ENCODE measurements at places on chromosomes 16 and 17.
A peak's percentile ranks its signal among the peaks of the same experiment; 100 is the strongest.

DNA sequence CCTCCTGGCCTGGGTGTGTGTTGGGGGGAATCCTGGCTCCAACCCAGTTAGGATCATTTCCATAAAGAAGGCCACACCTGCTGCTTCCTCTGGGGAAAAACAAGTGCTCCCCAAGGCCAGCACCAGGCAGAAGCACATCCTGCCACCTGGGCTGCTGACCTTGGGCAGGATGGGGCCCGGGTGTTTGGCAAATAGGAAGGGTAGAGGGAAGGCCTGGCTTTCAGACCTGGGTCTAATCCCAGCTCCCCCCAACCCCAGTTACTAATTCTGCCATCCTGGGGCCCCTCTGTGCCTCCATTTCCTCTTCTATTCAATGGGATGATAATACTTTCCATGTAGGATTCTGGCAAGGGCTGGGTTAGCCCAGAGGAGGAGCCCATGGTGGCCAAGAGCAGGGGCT lies 3.0 kb upstream of the NLRC5 start:
- no peak for DNase-seq

DNA sequence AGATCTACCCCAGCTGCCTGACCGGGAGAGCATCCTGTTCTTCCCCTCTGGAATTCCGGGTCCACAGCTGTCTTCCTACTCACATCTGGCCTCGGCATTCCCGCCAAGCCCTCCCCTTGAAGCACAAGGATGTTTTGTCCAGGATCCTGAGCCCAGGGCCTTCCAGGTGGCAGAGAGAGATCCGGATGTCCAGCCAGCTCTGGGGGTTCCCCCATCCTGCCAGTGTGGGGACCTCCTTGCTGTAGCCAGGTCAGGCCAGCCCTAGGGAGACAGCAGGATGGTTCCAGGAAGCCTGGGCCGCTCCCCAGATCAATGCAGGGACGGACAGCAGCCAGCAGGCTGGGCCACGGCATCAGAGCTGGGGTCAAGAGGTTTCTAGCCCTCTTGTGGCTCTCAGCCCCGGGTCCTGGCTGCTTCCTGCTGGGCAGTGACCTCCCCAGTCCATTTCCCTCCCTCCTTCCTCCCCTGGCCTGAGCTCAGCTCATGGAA lies 55.3 kb downstream of the SOCS3 start:
- no peak for DNase-seq

DNA sequence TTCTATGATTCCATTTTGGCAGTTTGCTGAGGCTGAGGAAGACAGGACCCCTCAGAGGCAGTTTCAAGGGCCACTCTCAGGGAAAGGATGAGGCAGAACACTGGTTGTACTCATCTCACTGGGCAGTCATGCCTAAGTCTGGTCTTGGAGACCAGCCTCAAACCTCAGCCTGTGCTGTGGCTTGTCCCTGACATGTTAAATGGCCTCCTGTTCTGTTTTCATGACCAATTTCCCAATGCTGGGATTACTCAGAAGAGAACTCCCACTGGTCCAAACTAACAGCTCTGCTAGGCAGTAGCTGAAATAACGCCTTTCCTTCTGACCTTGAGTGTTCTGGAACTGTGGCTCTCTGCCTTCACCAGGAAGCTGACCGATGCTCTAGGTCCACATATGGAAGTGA lies 8.4 kb upstream of the SPDYE4 start:
- DNase-seq: no peak

DNA sequence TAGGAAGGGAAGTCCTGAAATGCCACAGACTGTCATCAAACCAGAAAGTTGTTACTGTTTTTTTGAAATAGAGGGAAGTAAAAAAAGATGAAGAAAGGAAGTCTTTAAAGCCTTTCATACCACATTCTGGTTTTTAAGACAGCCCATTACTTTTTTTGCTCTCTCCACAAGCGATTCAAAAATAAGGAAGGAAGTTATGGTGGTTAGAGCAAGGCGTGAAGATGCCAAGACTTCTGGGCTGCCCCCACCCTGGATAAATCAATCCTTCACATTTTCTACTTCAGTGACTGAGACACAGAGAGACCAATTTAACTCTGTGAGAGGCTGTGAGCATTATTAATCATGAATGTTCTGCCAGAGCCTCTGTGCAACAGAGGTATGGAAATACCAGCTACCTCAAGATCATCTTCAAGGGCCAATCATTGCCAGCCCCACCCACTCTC lies 82.3 kb upstream of the BCAR1 start:
- DNase-seq: no peak

- DNase-seq: no peak
These were observed 55.3 kb downstream of the CLUH start for GRCh38 chr17:2656283-2656682.

DNA sequence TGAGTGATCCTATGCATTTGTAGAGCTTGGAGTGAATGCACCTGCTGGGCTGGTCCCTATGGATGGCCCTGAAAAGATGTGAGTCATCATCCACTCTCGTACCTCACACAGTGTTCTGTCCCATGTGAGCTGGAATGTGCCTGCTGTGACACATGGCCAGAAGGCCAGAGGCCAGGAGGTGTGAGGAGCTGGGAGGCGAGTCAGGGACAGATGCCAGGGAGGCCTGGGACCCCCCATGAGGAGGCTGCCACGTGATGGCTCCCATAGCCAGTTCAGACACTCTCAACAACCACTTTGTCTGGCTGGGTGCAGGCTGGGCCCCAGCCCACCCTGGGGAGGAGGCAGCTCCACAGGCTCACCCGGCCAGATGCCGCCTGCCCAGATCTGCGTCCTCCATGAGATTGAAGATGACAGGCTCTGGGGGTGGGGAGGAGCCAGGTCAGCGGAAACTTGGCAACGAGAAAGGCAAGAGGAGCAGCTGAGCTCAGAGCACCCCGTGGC lies 168.8 kb downstream of the C16orf78 start:
- no peak for DNase-seq

DNA sequence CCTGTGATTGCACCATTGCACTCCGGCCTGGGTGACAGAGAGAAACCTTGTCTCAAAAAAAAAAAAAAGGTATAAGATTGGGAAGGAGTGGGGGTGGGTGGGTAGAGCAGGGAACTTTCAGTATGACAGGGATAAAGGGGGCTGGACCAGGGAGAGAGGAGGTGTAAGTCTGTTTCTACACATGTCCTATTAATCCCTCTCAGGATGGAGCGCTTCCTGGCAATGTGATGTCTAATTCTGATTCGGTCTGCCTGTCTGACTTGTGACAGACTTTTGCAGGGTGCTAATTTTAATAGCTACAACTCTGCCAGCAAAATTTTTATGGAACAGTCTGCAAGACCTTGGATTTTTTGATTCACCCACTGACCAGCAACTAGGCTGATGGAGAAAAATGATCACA lies 53.8 kb upstream of the SLC25A19 start:
- DNase-seq: no peak

DNA sequence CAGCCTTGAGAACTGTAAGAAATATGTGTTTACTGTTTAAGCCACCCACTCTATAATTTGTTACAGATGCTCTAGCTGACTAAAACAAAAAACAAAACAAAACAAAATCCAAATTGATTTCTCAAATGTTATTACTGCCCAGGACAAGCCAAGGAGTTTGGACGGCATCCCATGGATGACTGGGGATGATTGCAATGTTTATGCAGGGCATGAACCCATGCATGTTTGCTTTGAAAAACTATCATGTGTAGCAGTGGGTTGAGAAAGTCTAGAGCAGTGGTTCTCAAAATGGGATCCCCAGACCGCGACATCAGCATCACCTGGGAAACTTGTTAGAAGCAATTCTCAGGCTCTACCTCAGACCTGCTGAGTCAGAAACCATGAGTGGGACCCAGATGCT lies 223.2 kb upstream of the PSMD7 start:
- DNase-seq: no peak

DNA sequence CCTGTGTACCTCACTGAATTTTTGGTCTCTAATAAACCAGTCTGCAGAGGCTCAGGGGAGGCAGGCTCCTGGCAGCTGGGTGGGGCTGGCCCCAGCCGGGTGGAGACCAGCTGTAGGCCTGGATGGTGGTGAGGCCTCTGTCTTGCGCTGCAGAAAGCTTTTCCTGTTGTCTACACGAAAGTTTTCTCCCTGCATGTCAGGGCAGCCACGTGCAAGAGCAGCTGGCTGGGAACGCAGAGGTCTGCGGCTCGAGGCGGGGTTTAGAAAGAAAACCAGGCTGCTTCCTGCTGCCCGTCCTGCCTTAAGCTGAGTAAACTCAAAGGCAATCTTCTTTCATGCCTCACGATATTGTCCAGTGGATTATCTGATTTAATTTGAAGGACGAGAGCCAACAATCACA lies 2.4 kb downstream of the SERPINF1 start:
- DNase-seq: no peak

- DNase-seq: no peak
These were observed 28.8 kb downstream of the NPLOC4 start for GRCh38 chr17:81608082-81608481.

GRCh38 chr16:65917466-65917865 lies 449.0 kb upstream of the CDH5 start:
- no peak for DNase-seq

- DNase-seq: no peak
These were observed 35.5 kb downstream of the DNAH17 start for GRCh38 chr17:78541488-78542206.

- no peak for DNase-seq
These were observed 70.4 kb downstream of the KSR1 start for GRCh38 chr17:27526604-27527002.

- no peak for DNase-seq
These were observed 476.9 kb upstream of the CDH5 start for GRCh38 chr16:65889533-65889966.

GRCh38 chr17:74763565-74764387 lies 12.4 kb downstream of the NAT9 start:
- DNase-seq: no peak

- no peak for DNase-seq
These were observed 32.6 kb downstream of the CTCF start for GRCh38 chr16:67594956-67595355.

DNA sequence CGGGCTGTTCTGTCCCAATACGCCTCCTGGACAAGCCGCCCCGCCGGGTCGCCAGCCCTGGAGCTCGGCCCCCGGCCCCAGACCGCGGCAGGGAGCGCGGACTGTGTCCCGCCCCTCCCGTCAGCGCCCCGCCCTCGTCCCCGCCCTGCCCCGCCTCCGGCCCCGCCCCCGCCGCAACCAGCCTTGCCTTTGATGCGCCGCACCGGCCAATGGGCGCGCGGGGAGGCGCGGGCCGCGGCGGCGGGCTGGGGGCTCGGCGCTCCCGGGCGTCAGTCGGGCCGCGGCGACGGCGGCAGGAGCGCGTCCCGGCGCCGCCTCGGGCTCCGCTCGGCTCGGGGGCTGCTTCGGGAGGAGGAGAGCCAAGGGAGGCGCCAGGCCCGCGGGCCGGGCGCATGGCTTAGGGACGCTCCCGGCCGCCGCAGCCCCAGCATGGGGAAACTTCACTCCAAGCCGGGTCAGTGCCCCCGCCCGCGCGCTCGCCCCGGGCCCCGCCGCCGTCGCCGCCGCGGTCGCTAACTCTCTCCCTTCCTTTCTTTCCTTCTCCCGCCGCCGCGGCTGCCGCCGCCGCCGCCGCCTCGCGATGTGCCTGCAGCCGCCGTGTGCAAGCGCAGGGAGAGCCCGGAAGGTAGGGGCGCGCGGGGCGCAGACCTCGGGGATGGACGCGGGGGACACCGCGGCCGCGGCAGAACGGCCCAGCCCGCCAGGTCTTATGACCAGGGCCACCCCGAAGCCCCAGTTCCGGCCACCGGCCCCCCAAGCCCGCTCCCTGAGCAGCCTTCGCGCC lies at the start of gene NKD1:
Gene NKD1 (plus strand): TSS at position 272 of the 784 bp plus-strand sequence. CDS start 158 bp downstream, at position 430.
- peak; percentile 68 for DNase-seq

- no peak for DNase-seq
These were observed 77.8 kb downstream of the RTN4RL1 start for GRCh38 chr17:1947229-1947742.

GRCh38 chr17:38886643-38887010 lies 16.8 kb downstream of the LASP1 start:
- no peak for DNase-seq

DNA sequence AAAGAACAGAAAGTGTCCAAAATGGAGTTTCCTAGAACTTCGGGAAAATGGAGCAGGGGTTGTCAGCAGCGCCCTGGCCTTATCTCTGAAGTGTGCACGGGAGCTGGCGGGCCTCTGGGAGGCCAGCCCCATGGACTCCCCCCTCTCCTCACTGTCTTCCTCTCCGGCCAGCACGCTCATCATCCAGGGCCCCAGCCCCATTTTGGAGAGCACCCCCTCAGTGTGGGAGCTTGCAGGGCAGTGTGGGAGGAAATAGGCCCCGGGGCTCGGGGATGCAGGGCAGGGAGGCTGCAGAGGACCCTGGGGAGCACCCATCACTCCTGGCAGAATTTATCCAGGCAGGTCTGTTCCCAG lies 4.9 kb upstream of the PABPN1L start:
- no peak for DNase-seq

GRCh38 chr17:44795928-44796327 lies 34.2 kb downstream of the GJC1 start:
- no peak for DNase-seq
